NCI-H1436 (cell line): ENCODE measurements at places on chromosomes 7 and 10.

GRCh38 chr10:31697271-31698180 is 231.1 kb downstream of the ARHGAP12 start:
- no peak for DNase-seq

- DNase-seq = no peak
These were observed 183.6 kb downstream of the PFKFB3 start for GRCh38 chr10:6386346-6386745.

GRCh38 chr7:7131273-7131672 is 51.1 kb upstream of the C1GALT1 start:
- no peak for DNase-seq

- DNase-seq = no peak
These were observed 79.3 kb downstream of the JCAD start for GRCh38 chr10:29980084-29980483.
